ENCODE measurements at places on chromosomes 1 and 21. TPM values are rescaled to one million over a fixed set of nuclear protein-coding genes. Genes with fewer than 3 reads are reported as not detected.

Gene CPLANE2
- polyA plus RNA-seq: 4.6 TPM

Gene F5
- polyA plus RNA-seq: not detected

DNA sequence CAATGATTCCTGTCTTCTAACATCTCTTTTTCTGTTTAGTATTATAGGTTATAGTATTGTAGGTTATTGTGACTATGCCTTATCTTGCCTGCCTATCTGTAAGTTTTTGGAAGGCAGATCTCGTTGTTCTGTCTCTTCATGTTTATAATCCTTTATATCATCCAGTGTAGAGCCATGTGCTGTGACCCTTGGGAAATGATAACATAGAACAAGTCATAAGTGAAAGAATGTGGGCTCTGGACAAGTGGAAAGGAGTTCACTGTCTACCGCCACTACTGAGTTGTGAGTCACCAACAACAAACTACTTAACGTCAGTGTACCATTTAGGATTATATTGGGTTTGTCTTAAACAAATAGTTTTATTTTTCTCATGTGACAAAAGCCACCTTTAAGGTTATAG is 139.3 kb downstream of the LYPLAL1 start:
- peak; percentile 71 for DNase-seq

- DNase-seq: no peak
Observed at GRCh38 chr21:41827951-41828883, 50.9 kb downstream of the PRDM15 start.

All from endothelial cell of umbilical vein (primary cell).